NCI-H1930 (cell line): ENCODE measurements at places on chromosomes 6 and 20.

DNA sequence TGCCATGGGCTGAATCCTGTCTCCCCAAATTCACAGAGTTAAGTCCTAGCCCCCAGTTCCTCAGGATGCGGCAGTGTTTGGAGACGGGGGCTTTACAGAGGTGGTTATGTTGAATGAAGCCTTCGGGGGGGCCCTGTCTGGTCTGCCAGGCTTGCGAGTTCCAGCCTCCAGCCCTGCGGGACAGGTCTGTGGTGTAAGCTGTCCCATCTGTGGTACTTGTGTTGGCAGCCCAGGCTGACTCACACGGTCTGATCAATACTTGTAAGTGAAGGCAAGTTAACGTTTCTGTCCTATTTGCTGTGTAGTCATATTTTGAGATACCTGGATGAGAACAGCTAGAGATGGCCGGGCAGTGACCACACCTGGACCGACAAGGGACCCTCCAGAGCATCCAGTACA, 51.8 kb upstream of the GPR31 start:
- DNase-seq = no peak

DNA sequence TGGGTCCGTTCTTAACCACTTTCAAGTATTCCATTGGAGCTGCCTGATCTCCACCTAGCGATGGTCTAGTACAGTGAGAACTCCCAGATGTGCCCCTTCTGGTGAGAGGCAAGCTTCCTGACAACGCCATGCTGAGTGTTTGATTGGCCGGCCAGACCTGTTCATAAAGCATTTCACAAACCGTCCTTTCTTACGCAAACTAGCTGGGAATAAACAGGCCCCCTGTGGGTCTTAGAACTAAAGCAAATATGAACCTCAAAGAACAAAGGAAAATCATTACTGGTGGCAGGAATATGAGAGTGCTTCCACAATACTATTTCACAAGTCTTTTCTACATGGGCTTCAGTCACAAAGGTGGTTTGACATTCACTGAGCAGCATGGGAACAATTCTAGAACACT, 15.6 kb upstream of the GCNT2 start:
- peak; percentile 10 for DNase-seq

DNA sequence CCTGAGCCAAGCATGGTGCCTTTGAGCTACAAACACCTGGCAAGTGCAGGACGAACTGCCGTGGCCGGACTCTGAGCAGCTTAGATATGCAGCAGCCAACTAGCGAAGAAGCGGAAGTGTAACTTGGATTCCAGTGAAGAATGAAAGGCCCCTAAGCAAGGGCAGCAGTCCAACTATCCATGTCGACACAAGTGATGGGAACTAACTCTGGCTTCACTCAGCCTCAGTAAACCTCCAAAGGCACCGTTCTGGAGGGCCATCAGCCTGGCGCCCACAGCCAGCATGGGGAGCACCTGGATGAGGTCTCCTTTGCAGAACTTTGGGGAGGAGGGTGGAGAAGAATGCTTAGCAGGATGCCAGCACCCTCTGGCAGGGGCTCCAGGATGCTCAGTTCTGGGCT, 78.4 kb upstream of the MLN start:
- no peak for DNase-seq

- no peak for DNase-seq
Measured at GRCh38 chr6:16168858-16169257, 40.0 kb downstream of the MYLIP start.

DNA sequence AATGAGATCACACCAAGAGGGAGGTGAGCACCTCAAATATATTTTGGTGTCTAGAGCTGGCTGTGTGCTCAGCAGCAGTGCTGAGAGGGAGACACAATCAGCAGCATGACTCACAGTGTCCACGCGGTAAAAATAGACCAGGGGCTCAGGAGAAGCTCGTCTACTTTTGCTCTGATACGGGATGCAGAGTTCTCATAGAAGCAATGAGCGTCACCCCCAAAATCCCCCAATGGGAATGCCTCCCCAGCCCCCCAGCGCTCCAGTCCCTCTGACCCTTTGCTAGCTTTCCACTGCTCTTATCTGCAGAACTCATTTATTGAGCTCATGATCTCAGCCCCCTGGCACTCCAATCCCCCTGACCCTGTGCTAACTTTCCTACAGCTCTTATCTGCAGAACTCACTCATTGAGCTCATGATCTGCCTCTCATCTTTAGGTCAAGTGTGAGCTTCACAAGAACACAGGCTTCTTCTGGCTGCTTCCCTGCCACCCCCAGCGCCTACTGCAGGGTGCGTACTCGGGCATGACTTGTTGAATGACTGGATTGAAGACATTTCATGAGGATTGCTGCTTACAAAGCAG, 34.0 kb downstream of the SYNDIG1 start:
- no peak for DNase-seq

GRCh38 chr20:50735813-50736212, 4.4 kb downstream of the PARD6B start:
- no peak for DNase-seq

DNA sequence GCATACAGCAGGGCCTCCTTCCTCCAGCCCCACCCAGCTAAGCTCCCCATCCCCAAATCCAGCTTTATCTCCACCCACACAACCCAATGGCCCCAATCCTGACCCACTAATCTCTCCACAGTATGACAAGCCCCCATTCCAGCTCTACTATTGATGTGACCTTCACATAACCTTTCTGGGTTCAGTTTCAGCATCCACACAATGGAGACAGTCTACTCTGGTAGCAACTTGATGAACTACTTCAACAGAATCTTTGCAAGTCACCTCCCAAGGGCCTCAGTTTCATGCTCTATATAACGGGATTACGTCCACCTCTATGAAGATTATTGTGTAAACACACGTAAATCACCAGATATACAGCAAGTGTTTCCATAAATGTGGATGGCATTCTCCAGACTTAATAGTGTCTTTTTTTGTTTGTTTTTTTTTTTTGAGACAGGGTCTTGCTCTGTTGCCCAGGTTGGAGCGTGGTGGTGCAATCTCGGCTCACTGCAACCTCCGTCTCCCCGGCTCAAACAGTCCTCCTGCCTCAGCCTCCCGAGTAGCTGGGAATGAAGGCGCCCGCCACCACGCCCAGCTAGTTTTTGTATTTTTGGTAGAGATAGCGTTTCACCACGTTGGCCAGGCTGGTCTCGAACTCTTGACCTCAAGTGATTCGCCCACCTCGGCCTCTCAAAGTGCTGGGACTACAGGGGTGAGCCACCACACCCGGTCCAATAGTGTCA, 1.4 kb downstream of the AHCY start:
- no peak for DNase-seq

DNA sequence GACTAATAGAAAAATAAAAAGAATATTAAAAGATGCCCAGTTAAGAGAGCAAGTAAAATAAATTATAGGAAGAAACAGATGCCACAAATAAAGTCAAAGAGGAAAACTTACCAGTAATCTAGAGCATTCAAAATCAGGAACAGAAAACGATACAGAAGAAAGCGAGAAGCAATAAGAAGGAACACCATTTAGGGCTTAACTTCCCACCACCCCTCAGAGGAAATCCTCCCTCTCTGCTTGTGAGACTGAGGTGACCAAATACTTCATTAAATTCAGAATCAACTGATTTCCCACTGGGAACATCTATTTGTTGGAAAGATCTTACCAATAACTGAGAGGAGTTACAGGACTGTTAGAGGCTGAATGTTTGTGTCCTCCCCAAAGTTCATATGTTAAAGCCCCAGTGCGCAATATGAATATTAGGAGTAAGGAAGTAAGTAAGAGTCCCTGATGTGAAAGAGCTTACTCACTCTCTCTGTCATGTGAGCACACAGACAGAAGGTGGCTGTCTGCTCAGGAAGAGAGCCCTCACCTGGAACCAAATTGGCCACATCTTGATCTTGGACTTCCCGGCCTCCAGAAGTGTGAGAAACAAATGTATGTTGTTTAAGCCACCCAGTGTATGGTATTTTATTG, 19.5 kb downstream of the KATNA1 start:
- no peak for DNase-seq

DNA sequence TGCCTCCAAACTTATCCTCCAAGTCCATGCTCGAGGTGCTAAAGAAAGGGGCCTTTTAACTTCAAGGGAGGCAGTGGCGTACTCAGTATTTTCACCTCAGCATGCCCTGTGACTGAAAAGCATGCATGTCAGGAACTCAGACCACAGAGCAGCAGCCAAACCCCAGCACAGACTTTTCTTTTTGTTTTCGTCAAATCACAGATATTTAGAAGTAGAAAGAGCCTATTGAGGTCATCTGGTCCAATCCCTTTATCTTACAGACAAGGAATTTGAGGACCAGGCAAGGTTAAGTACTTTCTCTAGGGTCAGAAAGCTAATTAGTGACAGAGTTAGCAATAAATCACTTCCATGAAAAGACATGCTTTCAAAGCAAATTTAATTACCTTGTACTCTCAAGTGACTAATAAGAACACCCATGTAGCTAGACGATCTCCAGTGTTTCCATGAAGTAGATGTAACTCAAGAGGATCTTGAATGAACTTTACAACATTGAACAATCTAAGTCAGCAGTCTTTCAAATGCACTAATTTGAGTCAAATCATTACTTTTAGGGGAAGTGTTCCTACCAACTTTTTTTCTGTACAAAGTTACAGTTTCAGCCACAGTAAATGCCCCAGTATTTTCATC, 35.9 kb downstream of the MOXD1 start:
- DNase-seq = no peak

- DNase-seq = no peak
Measured at GRCh38 chr6:127051571-127052260, 66.8 kb upstream of the RSPO3 start.

- no peak for DNase-seq
Measured at GRCh38 chr6:43986177-43986825, 141.0 kb downstream of the MRPL14 start.

- DNase-seq = no peak
Measured at GRCh38 chr20:63856098-63856511, 5.2 kb upstream of the ABHD16B start.

DNA sequence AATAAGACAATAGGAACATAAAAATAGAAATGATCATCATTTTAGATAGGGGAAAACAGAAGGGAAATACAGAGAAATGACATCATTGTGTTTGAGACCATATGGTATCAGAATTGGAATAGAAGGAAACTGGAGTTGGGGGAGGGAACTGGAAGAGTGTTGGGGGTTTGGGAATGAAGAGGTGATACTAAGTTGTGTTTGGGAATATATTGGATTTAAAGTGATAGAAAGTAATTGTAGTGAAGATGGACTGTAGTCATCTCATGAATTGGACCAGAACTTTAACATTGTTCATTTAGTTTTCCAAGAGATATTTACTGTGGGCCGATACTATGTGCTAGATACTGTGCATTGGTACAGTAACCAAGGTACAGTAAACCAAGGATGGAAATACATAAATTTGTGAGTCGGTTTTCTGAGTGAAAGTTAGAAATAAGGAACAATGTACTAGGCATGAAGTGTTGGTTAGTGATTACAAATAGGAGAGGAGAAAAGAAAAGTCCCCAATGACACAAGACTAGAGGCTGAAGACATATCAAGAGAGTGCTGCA, 32.3 kb downstream of the KCNQ5 start:
- no peak for DNase-seq

- no peak for DNase-seq
Measured at GRCh38 chr6:20312606-20313005, 89.1 kb upstream of the E2F3 start.

DNA sequence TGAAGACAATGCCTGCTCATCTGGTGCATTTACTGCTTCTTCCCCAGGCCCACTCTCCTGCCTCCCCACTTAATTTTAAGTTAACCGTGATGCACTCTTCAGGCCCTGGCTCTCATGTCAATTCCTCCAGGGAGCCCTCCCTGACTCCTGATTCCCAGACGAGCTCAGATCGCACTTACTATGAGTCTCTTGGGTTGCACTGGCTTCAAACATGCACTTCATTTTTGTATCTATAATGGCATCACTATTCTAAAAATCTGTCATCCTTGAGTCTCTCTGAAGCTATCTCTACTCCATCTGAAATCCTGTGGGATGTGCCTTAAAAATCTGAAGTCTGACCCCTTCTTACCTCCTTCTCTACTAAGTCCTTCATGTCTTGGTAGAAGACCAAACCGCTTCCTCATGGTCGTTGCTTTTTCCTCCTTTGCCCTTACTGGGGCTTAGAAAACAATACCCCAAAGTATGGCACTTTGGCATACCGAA, 24.7 kb downstream of the COX4I2 start:
- DNase-seq = no peak

- no peak for DNase-seq
Measured at GRCh38 chr6:135423649-135424128, 73.9 kb downstream of the AHI1 start.

GRCh38 chr20:53559816-53560215, 33.8 kb downstream of the ZNF217 start:
- DNase-seq = no peak

DNA sequence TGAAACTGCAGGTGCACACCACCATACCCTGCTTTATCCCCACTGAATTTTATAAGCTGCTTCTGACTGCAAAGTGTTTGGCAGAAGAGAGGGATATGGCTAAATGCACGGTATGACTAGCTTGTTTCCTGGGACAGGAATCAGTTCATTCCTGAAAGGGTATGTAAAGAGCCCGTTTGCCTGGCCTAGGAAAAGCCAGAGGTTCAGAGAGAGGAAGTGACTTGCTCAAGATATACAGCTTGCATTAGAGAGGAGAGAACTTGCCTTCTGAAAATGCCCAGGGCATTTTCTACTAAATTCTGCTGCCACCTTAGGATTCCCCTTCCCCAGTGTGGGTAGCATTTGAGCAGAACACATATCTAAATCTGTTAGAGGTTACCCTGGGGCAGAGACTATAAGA, 683 bp upstream of the GCNT2 start:
- no peak for DNase-seq

DNA sequence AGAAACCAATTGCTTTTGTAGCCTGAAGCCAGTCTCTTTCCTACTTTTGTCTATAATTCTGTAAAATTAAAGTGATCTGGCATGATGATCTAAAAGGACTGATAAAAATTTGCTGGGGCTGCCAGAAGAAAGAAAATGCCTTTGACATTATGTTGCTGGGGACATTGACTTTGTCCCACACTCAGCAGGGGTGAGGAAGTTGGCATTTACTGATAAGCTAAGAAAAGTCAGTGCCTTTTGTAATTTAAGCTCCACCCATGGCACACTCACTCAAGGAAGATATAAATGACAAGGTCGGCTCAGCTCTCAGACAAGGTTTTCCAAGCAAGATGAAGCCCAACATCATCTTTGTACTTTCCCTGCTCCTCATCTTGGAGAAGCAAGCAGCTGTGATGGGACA, at the start of gene SEMG1:
TSS of gene SEMG1 (plus strand) at position 309 of the 400 bp plus-strand sequence. CDS start at position 330, 21 bp downstream.
- DNase-seq = no peak

DNA sequence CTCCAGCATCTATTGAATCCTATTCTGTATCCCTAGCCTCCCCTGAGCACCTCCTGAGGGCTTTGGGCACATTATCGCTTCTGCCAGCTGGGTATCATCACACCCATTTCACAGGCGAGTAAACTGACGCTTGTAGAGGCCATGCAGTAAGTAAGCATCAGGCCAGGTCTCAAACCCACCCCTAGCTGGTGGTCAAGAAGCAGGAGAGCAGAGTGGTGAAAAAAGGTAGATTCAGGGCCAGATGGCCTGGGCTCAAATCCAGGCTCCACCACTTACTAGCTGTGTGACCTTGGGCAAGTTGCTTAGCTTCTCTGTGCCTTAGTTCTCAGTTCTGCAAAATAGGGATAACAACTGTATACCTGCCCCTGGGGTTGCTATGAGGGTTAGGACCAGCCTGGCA, 19.9 kb downstream of the GRM4 start:
- no peak for DNase-seq
